ENCODE measurements at places on chromosomes 13 and 19.

DNA sequence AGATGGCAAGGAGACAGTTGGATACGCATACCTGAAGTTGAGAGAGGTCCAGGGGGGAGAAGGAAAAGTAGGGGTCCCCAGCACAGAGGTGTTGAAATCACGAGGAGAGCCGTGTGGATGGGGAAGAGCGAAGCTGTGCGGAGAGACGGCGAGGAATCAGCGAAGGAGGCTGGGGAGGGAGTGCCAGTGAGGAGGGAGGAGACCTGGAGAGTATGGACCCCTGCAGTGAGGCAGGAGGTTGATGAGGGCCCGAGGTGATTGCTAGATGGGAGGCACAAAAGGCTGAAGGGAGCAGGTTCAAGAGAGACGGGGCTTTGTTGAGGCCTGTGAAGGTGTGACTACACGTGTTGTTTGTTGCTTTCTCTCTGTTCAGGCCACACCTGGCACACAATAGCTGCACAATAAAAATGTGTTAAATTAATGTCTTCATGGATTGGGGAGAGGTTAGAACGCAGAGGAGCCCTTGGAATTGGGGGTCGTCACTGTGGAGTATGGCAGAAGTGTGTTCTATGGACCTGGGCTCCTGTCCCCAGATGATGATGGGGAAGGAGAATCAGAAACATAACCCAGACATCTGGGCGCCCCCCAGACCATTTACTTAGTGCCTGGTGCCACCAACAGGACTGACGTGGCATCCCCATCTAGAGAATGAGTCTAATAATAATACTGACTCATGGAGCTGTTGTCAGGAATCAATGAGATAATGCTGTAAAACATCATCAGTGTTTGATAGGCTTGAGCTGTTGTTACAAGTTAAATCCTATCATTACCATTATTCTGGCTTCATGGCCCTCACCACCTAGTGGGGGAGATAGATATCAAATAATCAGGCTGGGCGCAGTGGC, 137.5 kb downstream of the SIPA1L3 start:
- no peak for DNase-seq

DNA sequence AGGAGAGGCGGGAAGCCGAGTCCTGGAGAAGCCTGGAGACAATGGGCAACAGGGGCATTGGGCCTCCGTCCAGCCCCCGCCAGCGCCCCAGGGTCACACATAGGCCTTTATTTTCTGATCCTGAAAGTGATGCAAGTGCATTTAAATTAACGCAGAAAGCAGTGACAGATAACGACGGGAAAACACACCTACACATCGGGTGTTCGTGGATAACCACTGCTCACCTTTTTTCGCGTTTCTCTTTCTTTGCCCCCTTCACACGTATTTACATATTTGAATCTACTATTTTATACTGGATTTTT, 30.4 kb upstream of the GRTP1 start:
- no peak for DNase-seq

DNA sequence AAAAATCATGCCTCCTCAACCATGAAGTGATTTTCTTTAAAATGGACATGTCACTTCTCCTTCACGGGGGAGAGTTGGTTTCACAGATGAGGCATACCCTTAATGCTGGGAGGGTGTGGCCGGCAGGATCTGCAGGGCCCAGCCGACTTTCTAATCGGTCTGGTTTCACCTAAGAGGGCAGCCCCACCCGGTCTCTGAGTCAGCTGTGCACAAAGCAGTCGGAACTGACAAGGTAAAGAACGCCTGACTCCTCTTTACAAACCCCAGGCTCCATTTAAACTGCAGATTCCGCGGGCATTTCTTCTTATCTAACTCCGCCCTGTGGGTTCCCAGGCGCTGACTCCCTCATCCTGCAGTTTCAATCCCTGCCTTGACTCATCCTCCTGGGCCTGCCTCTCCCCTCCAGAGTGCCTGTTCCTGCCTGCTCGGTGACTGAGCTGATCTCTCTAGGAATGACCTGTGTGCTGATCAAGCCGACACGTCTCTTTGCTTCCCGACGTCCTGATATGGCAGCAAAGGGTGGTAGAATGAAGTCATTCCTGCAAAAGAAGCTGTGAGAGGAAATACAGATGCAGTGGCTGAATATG, 63.4 kb downstream of the EFNB2 start:
- no peak for DNase-seq

- DNase-seq, result no peak
Measured at GRCh38 chr13:23433171-23434153, at the start of gene SACS. TSS of gene SACS (minus strand) at chr13:23433702. CDS start at chr13:23411239, 22,463 bp downstream.

GRCh38 chr19:1401138-1401888, at the start of gene GAMT:
TSS of gene GAMT (minus strand) at chr19:1401542. CDS start at chr19:1401476, 66 bp downstream.
- peak; percentile 43 for DNase-seq

- DNase-seq, result no peak
Measured at GRCh38 chr13:112574834-112575613, 12.9 kb downstream of the TUBGCP3 start.

DNA sequence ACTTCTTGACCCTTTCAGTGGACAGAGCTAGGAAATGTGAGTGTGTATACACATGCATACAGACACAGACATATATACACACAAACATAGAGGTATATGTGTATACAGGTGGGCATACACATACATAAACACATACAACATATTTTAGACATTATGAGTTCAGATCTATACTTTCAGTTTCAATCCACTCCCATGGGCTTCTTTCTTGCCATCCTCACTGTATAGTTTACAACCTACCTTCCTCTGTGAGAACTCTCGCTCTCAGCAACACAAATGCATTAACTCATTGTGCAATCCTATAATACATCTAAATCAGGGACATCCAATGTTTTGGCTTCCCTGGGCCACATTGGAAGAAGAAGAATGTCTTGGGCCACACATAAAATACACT, 21.2 kb upstream of the SCEL start:
- no peak for DNase-seq

DNA sequence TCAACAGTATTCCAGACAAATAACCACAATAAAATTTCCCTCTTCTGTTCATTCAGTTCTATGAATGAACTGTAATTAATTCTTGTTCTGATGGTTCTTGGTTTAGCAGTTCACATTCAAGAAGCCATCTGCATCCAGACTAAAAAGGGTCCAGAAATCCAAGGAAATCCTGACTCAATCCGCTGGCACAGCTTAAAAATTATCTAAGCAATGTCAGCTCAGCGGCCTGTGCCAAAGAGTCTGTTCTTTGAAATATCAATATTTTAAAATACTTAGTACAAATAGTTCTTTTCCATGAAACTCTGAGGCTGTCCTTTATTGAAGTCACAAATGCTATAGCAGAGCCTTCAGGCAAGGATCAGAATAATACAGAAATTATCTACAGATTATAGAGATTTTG, 57.2 kb downstream of the DHRS12 start:
- no peak for DNase-seq

DNA sequence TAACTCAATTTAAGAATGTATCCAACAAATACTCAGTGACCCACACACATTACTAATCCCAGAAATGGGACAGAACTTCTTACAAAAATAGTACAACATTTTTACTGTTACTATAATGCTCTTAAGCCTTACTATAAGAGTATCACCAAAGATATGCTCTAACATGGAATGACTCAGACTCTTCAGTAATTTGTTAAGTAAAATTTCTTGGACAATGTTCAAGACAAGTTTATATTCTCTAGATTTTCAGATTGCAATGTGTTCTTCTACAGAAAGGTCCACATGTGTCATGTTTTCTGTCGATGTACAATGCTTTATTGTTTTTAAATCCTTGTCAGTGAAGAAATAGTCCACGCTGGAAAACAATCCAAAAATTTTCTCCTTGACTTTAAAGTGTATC, 66.3 kb upstream of the RFXAP start:
- DNase-seq, result no peak

DNA sequence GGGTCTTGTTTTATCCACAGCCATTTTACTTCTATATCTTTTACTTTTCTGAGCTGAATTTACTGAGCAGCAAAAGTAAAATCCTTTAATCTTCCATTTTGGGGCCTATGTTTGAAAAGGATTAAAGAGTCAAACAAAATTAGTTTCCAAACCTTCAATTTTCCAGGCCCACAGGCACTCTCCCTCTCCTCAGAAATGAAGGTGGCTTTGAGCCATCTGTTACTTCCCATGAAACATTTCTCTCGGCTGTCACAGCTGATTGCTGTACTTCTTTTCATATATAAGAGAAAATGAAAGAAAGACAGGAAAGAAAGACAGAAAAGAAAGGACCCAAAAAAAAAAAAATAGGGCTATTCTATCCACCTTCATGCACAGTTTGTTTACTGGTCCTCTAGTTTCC, 194.9 kb downstream of the LACC1 start:
- no peak for DNase-seq

DNA sequence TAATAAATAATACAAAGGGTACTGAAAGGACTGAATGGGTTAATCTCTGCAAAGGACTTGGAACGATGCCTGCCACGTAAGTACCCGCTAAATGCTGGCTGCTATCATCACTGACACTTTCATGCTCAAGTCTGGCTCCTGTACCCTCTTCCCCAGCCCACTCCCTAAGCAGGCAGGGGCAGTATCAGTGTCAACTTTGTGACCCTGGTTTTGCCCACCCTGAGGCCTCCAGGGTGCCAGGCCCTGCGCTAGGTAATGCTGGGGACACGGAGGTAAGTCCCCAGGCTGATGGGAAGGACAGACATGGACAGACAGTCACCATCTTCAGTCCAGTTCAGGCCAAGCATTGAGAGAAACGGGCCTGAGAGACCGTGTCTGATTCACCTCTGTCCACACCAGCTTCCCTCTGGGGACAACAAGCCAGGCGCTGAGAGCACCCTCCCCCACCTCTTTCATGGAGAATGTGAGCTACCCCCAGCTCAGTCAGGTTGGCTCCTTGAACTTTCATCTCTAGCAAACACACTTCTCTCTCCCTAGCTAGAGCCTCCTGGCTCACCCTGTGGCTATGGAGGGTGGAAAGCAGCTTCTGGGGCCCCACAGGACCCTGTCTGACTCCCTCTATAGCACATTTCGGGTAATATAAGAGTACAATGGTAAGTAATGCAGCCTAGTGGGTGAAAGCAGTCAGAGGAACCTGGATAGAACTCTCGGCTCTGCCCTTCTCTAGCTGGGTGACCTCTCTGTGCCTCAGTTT, 800 bp downstream of the ETFB start:
- peak; percentile 34 for DNase-seq

DNA sequence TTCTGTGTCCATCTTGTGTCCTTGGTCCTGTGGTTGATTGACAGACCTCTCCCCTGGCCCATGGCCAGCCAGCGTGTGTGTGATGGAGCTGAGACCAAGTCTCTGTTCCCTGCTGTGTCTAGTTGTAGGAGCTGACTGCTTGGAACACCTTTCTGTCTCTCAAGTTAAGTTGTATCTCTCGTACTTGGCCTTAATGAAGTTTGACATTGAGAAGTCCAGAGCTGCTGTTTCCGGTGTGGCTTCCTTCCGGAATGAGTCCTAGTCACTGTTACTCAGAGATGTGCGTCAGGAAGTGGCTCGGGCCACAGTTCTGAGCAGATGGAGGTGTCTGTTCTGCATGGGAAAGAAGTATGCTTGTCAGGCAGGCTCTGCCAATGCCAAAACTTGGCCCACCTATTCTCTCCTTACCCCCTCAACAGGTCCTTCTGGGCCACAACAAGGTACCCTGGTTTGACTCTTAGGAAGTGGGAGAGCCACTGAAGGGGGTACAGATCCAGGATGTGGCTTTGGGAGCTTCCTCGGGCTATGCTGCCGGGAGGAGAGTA, 54.3 kb downstream of the GATAD2A start:
- peak; percentile 70 for DNase-seq

DNA sequence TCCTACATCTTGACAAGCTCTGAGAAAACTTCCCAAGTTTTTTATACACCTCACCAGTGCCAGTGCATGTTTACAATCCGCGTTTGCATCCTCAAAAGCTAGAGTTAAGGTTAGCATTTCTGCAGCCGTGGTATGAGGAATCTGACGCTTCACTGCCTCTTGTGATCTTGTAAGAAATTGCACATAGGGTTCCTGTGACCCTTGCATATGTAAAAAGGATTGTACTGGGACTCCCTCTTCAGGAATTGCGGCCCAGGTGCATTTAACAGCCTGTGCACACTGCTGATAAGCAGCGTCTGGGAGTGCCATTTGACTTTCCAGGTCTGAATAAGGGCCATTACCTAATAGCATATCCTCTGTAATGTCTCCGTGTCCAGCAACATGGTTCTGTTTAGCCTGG, 15.3 kb downstream of the FPR3 start:
- no peak for DNase-seq

GRCh38 chr13:76684336-76684735, 201.9 kb downstream of the KCTD12 start:
- DNase-seq, result no peak

DNA sequence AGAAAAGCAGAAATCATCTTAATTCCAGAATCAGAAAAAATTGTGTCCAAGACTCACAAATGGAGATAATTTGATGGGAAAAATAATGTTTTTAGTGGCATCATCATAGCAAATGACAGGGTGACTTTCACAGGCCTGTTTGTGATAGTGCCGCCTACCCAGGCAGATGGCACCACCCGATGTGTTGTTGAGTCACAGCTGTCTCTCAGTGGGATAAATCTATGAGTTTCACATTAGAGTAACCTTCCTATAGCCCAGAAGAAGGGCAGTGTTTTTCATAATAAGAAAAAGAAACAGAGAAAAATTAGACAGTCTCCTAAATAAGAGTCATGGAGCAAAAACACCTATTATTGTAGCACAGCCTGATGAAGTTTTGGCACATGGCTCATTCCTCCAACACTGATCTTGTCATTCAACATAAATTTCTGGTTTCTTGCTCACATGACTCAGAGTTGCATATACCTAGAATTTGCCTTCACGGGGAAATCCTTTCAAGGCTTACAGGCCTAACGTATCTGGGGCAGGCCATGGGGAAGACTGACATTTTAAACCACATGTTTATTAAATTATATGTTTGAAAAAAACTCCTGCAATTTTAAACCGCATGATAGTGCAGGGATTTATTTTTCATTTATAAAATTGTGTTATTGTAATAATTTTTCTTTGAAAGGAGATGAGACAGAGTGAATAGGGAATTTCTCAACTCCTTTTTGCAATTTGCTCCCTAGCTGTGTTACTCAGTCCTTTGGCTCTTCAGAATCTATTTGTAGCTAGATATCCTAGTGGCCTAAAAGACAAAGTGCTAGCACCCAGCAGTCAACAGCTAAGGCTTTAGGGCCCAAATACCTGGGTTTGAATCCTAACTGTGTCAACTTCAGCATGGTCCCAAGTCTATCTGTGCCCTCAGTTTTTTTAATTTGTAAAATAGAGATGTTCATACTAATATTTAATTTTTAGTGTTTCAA, 393.7 kb downstream of the NDFIP2 start:
- DNase-seq, result no peak

DNA sequence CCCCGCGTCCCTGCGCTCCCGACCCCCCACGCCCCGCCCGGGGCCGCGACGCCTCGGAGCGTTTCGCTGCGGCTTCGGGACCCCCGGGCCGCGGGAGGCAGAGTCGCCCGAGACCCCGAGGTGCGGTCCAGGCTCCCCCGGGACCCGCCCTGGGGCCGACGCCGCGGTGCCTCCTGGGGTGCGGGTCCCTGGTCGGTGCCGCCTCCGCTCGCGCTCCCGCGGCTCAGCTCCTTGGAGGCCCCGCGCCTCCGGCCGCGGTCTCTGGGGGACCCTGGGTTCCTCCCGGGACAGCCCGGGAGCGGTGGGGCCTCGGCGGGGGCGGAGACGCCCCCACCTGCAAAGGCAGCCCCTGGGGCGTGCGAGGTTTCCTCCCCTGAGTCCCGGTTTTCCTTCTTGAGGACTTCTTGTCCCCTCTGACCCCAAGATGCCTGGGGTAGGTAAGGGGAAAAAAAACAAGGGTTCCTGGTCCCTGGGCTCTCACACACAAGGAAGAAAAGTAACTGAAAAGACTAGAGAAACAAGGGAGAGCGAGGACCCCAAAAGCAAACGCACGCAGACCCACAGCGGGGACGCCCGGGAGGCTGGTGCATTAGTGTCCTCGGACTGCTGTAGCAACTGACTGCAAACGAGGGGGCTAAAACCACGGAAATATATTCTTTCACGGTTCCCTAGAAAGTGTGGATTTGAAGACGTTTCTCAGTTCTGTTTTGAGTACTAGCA, 740 bp downstream of the ZNF555 start:
- DNase-seq, result no peak

Data from KG1 (cell line).